CD8-positive, alpha-beta memory T cell (primary cell): ENCODE measurements at places on chromosomes 5 and 9.

GRCh38 chr5:61251874-61252642 lies 80.0 kb upstream of the ZSWIM6 start:
- DNase-seq, result no peak

- DNase-seq, result no peak
Observed at GRCh38 chr5:146475190-146475780, 28.2 kb downstream of the TCERG1 start.

GRCh38 chr9:128344931-128345605 lies 4.7 kb downstream of the SLC27A4 start:
- no peak for DNase-seq

GRCh38 chr5:164600274-164600673 lies 1094.9 kb downstream of the MAT2B start:
- DNase-seq, result no peak

- no peak for DNase-seq
Observed at GRCh38 chr5:174384509-174384947, 339.0 kb downstream of the NSG2 start.

DNA sequence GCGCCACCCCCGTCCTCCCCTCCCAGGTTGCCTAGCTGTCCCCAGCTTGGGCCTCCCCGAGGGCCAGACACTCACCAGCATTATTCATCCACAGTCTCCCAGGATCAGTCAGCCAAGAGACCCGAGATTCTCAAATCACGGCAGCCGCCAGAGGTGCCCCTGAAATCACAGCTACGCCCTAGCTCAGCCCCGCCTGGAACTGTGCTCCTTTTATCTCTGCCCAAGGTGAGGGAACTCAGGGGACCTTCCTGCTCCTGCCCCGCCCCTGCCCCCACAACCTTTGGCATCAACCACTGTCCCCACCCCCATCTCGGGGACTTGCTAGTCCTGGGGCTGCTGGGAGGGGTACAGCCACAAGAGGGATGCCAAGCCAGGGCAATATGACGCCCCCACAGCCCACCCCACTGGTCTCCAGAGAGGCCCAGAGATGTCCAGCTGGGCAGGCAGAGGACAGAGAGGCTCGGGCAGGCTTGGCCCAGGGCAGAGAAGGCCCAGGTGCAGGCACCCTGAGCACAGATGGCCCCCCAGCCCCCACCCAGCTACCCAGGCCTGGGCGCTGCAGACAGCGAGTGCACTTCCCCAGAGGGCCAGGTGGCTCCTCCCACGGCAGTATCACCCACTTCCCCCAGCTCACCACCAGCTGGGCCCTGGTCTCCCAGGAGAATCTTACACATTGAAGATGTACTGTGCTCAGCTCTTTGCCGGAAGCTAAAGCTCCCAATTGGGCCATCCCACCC lies at the start of gene FUT7:
Gene FUT7 (minus strand): TSS at position 185 of the 737 bp plus-strand sequence. CDS start 97 bp downstream, at position 88.
- no peak for DNase-seq

GRCh38 chr5:128424646-128425045 lies 113.4 kb downstream of the FBN2 start:
- DNase-seq, result no peak

- DNase-seq, result no peak
Observed at GRCh38 chr9:133476941-133477340, 2.0 kb downstream of the SLC2A6 start.

- no peak for DNase-seq
Observed at GRCh38 chr5:156259618-156260017, 67.3 kb upstream of the SGCD start.

DNA sequence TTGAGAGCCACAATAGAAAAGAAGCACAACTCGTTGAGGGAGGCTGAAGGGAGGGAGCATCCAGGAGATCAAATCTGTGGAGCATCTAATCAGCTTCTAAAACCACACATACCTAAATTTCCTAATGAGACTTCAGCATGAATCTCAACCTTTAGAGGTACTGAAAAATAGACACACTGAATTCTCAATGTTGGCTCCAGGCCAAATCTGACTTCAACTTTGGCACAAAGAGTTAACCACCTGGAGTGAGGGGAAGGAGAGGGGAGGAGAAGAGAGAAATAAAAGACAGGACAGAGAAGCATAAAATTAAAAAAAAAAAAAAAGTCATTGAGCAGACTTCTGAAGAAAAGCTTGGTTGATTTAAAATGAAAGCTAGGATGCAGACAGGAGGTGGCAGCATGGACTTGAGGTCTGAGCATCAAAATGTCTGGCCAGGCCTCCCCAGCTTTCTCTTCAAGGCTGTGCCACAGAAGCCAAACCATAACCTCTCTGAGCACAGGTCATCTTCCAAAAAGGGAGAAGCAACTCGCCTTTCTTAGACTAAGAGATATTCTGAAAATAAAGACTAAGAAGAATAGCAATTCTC lies 205.6 kb downstream of the DENND1A start:
- no peak for DNase-seq

GRCh38 chr5:155147222-155147621 lies 133.7 kb downstream of the KIF4B start:
- DNase-seq, result no peak

GRCh38 chr9:71514344-71514975 lies 253.9 kb downstream of the CEMIP2 start:
- DNase-seq, result no peak

DNA sequence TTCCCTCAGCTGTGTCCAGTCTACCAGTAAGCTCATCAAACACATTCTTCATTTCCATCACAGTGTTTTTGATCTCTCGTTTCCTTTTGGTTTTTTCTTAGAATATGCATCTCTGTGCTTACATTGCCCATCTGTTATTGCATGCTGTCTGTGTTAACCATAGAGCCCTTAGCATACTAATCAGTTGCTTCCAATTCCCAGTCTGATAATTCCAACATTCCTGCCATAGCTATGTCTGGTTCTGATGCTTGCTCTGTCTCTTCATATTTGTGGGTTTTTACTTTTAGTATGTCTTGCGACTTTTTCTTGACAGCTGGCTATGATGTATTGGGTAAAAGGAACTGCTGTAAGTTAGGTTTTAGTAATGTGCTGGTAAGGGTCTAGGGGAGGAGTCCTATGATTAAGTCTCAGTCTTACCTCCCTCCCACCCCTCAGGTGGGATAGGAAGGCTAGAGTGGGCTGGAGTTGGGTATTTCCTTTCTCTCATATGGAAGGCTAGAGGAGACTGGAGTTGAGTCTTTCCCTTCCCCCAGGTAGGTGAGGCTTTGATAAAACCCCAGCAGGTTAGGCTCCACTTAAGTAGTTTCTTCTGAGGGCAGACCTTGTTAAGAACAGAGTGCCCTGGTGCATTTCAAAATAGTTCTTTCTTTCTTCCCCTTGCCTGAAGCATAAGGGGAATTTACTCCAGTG lies 99.1 kb upstream of the RASGRF2 start:
- no peak for DNase-seq

- DNase-seq, result no peak
Observed at GRCh38 chr5:180097163-180097894, 25.8 kb upstream of the RNF130 start.

- no peak for DNase-seq
Observed at GRCh38 chr9:89649039-89649691, 44.4 kb downstream of the GADD45G start.

GRCh38 chr9:133210609-133211008 lies 1.6 kb upstream of the OBP2B start:
- no peak for DNase-seq

DNA sequence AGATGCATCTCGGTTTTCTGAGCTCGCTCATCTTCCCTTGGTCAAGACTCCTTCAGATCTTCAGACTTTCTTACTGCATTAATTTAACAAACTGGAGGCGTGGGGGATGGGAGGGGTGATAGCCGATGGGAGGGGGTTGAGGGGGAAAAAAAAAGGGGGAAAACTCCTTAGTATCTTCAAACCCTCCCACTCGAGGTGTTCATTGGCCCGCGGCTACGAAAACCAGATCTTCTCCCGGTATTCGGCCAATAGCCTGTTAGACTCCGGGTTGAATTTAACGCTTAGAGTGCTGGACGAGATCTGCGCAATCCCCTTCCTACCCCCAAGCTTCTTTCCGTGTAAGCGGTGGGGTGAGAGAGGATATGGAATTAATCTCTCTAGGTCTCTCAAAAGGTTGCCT lies 689 bp upstream of the GLRA1 start:
- no peak for DNase-seq

DNA sequence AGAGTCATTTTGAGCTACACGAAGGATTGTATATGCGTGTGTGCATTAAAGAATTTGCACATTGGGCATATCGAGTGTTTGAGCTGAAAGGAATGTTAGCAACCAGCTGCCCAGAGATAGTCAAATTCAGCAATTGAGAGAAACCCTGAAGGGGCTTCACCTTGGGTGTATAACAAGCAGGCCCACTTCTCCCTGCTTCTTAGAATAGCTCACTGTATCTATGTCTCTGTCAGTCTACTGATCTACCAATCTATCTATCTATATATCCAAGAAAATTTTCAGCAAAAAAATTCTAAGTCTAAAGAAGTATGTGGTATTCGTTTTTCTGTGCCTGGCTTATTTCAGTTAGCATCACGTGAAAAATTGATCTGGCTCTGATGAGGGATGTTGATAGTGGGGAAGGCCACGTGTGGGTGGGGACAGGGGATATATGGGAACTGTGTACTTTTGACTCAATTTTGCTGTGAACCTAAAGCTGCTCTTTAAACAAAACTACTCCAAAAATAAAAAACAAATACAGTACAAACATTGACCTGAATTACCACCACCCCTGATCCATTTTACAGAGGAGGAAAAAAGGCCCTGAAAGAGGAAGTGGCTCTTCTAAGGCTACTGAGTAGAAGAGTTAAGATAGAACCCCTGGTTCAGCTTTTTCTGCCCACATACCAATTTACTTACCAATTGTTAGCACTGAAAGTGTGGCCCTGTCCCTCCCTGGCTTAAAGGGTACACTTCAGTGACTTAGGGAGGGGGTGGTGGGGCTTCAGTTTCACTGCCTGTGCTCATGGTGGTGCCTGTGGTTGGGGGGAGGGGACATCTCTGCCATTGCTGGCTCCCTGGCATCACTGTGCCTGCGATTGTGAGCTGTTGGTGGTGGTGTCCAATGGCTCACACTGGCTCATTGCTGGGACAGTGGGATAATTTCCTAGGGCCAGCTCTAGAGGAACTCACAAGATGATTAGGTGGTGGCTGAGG lies 141.8 kb downstream of the DOCK2 start:
- DNase-seq, result no peak

GRCh38 chr9:106314476-106314875 lies 548.5 kb upstream of the ZNF462 start:
- DNase-seq, result no peak

- DNase-seq, result no peak
Observed at GRCh38 chr5:64971513-64971912, 202.8 kb downstream of the CWC27 start.
